ENCODE measurements at places on chromosomes 1 and 21.

- DNase-seq, result no peak
Measured at GRCh38 chr1:110523011-110523410, 4.0 kb upstream of the KCNA10 start.

- no peak for DNase-seq
Measured at GRCh38 chr1:4590756-4591155, 63.7 kb upstream of the AJAP1 start.

GRCh38 chr1:34359411-34359810 lies 182.7 kb downstream of the C1orf94 start:
- DNase-seq, result no peak

GRCh38 chr21:32367158-32367557 lies 25.7 kb downstream of the URB1 start:
- DNase-seq, result no peak

GRCh38 chr1:67784545-67785186 lies 48.6 kb downstream of the GNG12 start:
- DNase-seq, result no peak

- DNase-seq, result no peak
Measured at GRCh38 chr1:212610575-212610967, 2.0 kb downstream of the ATF3 start.

DNA sequence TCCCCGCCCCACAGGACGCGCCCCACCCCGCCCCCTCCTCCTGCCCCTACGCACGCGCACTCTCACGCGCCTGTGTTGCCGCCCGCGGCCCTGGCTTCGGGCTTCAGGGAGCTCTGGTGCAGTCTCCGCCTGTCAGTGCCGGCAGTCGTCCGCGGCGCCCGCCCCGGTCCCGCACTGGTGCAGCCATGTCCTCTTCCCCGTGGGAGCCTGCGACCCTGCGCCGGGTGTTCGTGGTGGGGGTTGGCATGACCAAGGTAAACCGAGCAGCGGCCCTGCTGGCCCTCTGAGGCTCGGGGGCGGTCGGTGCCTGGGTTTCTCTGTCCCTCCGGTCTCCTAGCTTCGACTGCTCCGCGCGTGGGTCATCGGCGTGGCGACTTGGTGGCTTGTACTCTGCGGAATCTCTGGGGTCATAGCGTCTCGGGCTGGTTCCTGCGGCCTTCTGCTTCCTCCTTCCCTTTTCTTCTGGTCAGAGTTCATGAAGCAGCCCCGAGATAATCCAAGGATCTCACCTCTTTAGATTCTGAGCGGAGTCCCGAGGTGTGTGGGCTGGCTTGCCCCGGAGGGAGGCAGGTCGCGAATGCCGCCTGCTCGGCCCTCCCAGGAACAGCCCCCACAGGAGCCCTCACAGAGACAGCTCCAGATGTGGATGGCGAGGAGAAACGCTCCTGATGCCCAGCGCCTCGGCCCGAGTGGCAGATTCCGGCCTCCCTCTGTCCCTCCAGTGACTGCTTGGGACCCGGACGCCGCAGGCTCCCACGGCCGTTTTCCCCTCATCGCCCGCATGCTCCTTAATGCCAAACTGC lies at the start of gene SCP2:
SCP2 (plus strand) TSS at position 65 of the 803 bp plus-strand sequence; CDS start at position 186, 121 bp downstream.
- peak; percentile 77 for DNase-seq

DNA sequence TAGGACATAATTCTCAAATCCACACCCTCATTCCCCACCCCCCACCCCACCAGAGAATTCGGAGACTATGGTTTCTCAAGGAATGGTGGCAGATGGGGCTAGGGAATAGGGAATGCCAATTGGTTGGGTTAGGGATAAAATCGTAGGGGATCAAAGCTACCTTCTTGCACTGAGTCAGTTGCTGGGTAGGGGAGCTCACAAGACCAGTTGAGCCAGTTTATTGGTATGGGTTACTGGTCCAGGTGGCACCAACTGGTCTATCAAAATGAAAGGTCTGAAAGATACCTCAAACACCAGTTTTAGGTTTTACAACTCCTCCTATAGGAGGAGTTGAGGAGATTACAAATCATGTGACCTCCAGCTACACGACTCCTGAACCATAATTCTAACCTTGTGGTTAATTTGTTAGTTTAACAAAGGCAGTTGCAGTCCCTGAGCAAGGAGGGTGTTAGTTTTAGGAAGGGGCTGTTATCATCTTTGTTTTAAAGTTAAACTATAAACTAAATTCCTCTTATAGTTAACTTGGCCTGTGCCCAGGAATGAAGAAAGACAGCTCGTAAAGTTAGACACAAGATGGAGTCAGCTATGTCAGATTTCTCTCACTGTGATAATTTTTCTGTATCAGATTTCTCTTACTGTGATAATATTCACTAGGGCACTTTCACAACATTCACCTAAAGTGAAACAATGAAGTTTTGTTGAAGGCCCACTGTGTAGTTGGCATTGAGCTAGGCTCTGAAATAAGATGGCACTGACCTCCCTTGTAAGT lies 2.5 kb downstream of the SHISAL2A start:
- DNase-seq, result no peak

GRCh38 chr1:151476083-151476482 lies 16.8 kb upstream of the POGZ start:
- no peak for DNase-seq

DNA sequence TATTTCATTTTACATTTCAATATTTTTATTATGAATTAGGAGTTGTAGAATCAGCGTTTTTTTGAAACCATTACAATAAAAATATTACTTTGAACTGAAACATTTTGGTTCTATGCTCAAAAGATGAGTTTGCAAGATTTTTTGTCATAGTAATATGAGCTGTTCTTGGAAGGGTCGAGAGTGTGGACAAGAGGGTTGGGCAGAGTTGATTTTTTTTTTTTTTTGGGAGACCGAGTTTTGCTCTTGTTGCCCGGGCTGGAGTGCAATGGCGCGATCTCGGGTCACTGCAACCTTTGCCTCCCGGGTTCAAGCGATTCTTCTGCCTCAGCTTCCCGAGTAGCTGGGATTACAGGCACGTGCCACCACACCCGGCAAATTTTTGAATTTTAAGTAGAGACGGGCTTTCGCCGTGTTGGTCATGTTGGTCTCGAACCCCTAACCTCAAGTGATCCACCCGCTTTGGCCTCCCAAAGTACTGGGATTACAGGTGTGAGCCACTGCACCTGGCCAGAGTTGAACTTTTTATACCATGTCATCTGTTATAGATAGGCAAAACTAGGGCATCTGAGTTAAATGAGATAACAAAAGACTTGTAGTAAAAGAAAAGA lies 3.3 kb downstream of the CACYBP start:
- DNase-seq, result no peak

GRCh38 chr1:245698860-245699259 lies 544.1 kb downstream of the KIF26B start:
- no peak for DNase-seq

DNA sequence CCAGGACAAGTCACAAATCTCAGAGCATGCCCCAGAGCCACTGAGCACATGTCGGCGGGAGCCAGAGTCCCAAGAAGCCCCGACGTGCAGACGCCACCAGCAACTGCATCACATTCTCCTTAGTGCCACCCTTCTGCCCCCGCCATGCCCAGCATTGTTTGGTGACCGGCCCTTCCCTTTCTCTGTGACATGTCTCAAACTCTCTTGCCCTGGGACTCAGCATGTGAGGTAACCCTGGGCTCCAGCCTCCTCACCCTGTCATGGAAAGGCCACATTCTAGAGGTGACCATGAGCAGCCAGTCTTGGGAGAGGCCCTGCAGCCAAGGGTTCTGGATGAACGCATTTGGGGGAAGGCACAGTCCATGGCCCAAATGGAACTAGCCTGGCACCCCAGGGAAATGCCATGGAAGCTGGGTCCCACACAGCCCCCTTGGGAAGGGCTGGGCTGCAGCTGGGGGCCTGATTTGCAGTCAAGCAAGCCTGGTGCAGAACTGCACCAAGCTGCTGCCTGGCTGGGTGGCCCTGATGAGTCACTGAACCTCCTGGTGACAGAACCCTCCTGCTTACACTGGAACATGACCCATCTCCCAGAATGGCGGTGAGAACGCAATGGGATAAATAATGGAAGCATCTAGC lies 94.4 kb downstream of the ITPKB start:
- no peak for DNase-seq

GRCh38 chr1:40884055-40884795 lies 22.1 kb upstream of the CITED4 start:
- no peak for DNase-seq

GRCh38 chr1:20234788-20235535 lies 48.6 kb upstream of the PLA2G2C start:
- DNase-seq, result no peak

GRCh38 chr1:54315099-54315498 lies 91.1 kb downstream of the SSBP3 start:
- DNase-seq, result no peak

DNA sequence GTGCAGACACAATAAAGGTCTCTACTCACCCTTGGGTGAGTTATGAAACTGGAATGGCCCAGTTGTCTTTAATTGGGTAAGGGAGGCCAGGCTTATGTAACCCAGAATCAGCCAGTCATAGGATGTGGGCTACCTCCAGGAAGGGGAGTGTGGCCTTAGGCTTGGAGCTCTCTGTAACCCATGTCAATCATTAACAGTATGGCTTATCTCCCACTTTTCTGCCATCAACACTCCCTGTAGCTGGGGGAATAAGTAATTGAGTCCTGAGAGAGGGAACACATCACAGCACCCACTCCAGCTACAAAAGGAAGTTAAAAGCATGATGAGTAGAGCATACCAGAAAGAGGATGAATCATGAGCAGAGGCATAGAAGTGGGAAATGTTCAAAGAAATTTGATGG lies 327.0 kb upstream of the DUSP10 start:
- no peak for DNase-seq

- DNase-seq, result no peak
Measured at GRCh38 chr1:175385316-175385715, 192.7 kb upstream of the KIAA0040 start.

- no peak for DNase-seq
Measured at GRCh38 chr1:179124873-179125272, 43.0 kb downstream of the TOR3A start.

DNA sequence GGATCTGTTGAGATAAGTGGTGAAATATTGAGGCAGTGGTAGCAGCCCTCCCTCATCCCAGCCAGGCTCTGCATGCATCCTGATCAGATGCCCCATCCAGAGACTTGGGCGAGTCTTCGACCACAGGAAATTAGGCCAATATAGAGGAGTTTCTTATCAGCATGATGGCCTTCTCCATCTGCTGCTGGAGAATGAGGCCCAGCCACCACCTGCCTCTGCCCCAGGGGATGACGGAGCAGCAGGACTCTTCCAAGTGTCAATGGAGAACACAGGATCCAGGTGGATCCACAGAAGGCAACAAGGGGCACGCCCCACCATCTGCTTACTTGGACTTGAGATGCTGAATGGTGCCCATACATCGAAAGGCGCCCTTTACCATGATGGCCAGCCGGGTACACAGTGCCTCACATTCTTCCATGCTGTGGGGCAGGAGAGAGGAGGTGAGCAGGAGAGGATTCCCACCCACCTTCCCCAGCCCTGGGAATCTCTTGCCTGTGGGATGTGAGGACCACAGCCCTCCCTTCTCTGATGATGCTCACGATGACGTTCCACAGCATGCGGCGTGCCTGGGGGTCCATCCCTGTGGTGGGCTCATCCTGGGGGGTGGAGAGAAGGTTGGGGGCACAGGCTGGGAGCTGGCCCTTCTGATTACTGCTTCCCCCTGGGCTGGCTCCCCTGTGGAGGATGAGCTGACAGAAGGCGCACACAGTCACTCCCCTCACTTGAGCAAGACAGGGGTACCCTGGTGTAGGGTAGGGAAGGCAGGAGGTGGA lies 91.5 kb upstream of the GCLM start:
- DNase-seq, result no peak

- DNase-seq, result no peak
Measured at GRCh38 chr21:14589855-14590563, 43.9 kb upstream of the SAMSN1 start.

DNA sequence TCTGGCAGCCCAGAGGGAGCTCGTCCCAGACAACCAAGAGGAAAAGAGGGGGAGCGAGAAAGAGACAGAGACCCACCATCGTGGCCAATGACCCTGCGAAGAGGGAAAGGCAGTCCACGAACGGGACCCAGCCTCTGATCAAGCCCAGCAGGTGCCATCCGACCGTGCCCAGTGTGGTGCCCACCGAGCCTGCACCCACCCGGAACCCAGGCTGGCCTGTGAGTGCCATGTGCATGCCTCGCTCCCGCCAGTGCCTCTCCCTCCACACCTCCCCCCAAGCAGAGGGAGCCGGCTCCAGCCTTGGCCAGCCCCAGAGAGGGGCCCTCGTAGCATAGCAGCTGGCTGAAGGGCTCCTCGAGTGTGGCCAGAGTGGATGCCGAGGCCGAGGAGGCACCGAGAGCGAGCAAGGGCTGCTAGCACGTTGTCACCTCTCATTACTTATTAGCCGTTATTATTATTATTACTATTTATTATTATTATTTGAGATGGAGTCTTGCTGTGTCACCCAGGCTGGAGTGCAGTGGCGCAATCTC lies 130.7 kb upstream of the CHRM3 start:
- no peak for DNase-seq

DNA sequence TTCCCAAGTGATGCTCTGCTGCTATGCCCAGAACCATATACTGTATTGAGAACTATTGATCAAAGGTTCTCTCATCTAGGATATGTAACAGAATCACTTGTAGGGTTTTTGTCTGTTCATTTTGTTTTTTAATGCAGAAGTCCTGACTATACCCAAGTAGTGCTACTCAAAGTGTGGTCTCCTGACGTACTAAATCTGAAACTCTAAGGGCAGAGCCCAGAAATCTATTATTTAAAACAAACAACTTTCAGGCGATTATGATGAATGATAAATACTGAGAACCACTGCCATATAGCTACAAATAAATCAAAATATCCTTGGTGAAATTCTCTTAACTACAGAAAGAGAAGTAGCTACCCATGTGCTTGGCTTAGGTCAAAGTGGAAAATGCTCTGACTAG lies 10.1 kb downstream of the ZZZ3 start:
- DNase-seq, result no peak

- no peak for DNase-seq
Measured at GRCh38 chr1:115466433-115466832, 128.4 kb upstream of the NGF start.

- DNase-seq, result no peak
Measured at GRCh38 chr1:176222196-176222595, 15.1 kb upstream of the COP1 start.

DNA sequence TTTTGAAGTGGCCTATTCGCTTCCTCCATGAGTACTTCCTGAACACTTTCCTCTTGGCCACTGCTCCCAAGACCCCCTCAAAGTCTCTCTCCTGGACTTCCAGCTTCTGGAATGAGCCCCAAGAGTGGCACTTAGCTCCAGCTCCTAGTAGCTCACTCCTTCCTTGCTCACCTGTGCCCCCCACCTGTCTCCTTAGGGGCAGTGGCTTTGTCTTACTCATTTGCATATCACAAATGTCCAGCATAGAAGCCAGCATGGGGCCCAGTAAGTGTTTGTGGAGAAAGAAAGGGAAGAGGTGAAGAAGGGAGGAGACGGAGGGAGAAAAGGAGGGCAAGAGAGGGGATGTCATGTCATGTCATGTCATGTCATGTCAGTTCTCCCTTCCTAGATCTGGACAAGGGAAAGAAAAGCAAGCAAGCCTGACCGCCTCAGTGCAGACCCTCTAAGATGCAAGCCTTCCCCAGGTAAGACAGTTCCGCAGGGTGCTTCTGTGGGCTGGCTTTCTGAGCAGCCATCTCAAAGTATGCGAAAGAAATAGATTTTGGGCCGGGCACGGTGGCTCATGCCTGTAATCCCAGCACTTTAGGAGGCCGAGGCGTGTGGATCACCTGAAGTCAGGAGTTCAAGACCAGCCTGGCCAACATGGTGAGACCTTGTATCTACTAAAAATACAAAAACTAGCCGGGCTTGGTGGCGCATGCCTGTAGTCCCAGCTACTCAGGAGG lies 6.9 kb upstream of the MX1 start:
- DNase-seq, result no peak

All from RWPE1 (cell line).